B cell (primary cell): ENCODE measurements at places on chromosomes 16 and 17.

DNA sequence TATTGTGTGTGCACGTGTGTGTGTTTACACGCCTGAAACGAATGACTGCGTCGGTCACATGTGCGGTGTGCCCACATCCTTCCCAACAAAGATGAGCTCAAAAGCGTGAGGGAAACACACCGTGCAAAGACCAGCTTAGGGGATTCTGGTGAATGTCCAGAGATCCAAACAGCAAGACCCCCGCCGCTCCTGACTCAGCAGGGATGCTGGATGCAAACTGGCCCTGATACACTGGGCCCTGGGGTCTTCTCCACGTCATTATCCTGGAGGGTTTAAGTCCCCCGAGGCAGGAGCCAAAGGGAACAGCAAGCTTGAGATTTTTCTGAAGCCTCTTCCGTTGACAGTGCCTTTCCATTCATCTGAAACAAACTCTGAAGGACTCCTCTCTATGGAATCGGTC lies 59.2 kb downstream of the TBC1D16 start:
- no peak for DNase-seq

DNA sequence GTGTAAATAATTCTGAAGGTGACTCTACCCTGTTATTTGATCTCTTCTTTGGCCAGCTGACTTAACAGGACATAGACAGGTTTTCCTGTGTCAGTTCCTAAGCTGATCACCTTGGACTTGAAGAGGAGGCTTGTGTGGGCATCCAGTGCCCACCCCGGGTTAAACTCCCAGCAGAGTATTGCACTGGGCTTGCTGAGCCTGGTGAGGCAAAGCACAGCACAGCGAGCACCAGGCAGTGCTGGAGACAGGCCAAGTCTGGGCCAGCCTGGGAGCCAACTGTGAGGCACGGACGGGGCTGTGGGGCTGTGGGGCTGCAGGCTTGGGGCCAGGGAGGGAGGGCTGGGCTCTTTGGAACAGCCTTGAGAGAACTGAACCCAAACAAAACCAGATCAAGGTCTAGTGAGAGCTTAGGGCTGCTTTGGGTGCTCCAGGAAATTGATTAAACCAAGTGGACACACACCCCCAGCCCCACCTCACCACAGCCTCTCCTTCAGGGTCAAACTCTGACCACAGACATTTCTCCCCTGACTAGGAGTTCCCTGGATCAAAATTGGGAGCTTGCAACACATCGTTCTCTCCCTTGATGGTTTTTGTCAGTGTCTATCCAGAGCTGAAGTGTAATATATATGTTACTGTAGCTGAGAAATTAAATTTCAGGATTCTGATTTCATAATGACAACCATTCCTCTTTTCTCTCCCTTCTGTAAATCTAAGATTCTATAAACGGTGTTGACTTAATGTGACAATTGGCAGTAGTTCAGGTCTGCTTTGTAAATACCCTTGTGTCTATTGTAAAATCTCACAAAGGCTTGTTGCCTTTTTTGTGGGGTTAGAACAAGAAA lies 5.1 kb downstream of the STH start:
- DNase-seq, result no peak

DNA sequence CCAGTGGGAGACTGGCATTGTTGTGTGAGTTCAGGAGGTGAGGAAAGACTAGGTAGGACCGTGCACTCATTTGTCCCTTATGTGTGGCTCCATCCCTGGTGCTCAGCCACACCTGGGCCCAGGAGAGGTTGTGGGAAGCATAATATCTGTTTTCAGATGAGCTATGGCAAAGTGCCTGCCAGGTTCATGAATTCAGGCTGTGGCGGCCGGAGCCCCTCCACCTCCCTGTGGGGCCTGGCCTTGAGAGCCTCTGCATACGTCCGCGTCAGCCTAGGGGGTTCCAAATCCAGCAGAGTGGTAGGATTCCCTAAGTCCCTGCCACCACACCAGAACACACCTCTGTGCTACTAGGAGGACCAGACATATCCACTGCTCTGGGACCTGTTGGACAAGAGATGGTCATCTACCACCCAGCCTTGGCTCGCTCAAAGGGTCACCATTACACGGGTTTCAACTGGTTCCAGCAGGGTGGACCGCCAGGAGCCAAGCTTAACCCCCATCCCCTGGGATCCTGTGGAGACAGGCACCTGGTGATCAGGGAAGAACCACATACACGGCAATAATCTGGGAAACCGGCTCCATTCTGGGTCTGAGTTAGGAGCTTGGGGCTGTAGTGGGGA lies 2.0 kb downstream of the B3GNT9 start:
- no peak for DNase-seq

DNA sequence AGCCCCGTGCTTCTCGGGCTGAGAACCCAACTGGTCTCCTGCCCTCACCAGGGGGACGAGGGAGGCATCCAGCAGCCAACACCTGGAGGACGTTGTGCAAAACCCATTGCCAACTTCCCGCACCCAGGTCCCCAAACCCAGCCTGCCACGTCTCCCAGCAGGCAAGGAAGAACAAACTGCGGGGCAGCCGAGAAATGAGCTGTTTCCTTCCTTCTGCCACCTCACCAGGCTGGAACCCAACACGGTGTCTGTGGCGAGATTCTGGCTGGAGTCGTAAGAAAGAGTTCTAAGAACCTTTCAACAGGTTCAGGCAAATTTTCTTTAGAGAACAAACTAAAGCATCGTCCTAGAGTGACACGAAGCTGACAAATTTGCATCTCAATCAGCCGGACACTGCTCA lies 3.6 kb downstream of the SLC43A2 start:
- DNase-seq, result no peak

DNA sequence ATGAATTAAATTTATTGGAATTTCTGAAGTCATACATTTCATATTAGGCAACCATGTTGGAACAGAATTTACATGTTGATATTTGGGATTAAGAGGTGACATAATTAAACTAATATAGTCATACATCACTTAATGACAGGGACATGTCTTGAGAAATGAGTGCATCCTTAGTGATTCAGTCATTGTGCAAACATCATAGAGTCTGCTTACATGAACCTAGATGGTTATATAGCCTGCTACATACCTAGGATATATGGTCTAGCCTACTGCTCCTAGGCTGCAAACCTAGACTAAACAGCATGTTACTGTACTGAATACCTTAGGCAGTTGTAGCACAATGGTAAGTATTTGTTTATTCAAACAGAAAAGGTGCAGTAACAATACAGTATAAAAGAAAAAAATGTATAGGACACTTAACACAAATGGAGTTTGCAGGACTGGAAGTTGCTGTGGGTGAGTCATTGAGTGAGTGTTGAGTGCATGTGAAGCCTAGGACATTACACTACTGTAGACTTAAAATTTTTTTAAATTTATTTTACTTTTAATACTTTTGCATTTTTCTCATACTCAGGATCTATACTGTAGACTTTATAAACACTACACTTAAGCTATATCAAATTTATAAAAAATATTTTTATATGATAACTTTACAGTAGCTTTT lies 85.6 kb downstream of the OMG start:
- DNase-seq, result no peak

GRCh38 chr16:57235128-57236021 lies 9.7 kb upstream of the ARL2BP start:
- peak; percentile 70 for DNase-seq

DNA sequence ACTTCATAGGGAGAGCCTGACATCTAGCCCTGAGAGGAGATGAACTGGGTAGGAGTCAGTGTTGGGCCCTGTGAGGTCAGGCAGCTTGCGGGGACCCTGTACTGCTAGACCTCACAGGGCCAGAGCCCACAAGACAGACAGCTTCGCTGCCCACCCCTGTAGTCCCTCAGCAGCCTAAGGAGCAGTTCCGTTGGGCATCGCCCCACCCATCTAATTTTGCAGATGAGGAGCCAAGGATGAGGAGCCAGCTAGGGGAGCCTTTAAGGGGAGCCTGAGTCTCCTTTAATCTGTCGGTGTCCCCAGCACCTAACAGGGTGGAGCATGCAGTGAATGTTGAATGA lies 755 bp upstream of the TUFM start:
- no peak for DNase-seq

GRCh38 chr17:15392326-15392741 lies 50.9 kb upstream of the TEKT3 start:
- DNase-seq, result no peak

GRCh38 chr17:67833946-67834631 lies 8.8 kb downstream of the BPTF start:
- DNase-seq, result no peak

GRCh38 chr17:61848896-61849295 lies 14.4 kb downstream of the BRIP1 start:
- DNase-seq, result no peak

DNA sequence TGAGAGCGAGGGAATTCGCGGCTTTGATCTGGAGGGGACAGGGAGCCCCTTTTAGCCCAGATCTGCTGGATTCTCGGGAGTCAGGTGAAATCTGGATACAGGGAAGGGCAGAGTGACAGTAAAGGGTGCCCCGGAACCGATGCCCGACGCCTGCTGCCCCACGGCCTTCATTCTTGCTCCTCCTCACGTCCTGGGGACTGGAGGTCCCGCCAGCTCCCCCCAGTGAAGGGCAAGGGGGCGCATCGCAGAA lies 596 bp downstream of the OR1F1 start:
- no peak for DNase-seq

DNA sequence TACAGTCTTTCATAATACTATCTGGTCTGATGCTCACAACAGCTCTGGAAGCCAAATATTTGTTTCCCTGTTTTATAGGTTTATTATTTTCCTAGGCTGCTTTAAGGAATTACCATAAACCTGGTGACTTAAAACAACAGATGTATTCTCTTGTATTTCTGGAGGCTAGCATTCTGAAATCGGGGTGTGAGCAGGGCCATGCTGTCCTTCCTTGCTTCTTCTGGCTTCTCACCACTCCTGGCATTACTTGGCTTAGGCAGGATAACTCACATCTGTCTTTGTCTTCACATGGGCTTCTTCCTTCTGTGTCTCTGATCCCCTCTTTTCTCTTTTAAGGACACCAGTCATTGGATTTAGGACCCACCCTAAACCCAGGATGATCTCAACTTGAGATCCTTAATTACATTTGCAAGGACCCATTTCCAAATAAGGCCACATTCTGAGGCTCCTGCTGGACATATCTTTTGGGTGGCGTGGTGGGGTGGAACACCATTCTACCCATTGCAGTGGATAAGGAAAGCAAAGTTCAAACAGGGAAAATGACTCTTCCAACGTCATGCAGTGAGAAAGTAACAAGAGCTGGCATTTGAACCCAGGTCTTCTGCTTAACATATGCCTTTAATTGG lies 39.2 kb upstream of the TBX2 start:
- DNase-seq, result no peak

DNA sequence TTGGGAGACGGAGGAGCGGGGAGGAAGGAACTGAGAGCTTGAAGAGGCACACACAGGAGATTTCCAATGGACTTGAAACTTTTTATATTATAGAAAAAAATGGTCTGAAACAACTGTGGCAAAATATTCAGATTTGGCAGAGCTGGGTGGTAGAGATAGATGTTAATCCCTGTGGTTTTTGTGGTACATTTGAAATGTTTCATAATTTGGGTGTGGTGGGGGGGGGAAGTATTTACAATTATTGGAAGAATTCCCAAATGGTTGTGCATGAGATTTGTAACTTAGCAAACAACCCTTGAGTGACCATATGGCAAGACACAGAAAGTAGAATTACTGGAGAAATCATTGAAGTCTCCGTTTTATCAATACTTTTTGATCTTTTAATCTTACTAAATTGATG lies 588.8 kb upstream of the PSMD7 start:
- DNase-seq, result no peak

- no peak for DNase-seq
Observed at GRCh38 chr16:48596326-48596725, 13.7 kb downstream of the N4BP1 start.

DNA sequence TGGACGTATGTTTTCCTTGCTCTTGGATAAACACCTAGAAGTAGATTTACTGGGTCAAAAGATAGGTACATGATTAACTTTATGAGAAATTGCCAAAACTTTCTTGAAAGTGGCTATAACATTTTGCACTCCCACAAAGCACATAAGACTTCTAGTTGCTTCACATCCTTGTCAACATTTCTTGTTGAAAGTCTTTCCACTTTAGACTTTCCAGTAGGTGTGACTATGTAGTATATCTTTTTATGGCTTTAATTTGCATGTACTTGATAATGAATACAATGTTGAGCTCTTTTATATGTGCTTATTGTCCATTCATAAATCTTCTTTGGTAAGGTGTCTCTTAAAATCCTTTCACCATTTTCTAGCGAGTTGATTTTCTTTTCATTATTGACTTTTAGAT lies 241.2 kb upstream of the RPL38 start:
- no peak for DNase-seq

DNA sequence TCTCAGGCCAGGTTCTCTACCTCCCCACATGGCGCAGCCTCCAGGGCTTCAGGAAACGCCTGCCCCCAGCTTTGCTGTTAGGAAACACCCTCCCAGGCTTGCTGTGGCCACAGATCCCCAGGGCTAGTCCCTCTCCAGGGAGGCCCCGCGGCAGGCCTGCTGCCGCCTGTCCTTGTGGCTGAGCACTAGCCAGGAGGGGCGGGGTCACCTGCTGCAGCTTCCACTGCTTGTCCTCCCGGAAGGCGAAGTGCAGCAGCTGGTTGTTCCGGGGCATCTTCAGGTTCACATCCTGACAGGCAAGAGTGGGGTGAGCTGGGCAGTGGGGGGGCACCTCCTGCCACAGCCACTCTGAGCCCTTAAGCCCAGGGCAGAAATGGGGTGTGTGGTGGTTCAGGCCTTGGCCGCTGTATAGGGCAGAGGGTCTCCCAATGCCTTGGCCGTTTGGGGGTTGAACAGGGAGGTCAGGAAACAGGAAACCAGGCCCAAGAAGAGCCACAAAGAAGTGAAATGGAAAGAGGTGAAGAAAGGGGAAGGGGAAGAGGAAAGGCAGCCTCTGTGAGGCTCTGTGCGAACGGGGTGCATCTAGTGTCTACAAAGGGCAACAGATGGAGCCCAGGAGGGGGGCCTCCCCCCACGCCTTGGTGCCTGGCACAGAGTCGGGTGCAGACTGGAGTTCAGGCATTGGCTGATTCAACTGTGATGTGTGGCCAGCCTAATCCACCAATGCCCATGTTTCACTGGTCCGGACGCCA lies 2.0 kb downstream of the ROGDI start:
- DNase-seq, result peak; percentile 46

DNA sequence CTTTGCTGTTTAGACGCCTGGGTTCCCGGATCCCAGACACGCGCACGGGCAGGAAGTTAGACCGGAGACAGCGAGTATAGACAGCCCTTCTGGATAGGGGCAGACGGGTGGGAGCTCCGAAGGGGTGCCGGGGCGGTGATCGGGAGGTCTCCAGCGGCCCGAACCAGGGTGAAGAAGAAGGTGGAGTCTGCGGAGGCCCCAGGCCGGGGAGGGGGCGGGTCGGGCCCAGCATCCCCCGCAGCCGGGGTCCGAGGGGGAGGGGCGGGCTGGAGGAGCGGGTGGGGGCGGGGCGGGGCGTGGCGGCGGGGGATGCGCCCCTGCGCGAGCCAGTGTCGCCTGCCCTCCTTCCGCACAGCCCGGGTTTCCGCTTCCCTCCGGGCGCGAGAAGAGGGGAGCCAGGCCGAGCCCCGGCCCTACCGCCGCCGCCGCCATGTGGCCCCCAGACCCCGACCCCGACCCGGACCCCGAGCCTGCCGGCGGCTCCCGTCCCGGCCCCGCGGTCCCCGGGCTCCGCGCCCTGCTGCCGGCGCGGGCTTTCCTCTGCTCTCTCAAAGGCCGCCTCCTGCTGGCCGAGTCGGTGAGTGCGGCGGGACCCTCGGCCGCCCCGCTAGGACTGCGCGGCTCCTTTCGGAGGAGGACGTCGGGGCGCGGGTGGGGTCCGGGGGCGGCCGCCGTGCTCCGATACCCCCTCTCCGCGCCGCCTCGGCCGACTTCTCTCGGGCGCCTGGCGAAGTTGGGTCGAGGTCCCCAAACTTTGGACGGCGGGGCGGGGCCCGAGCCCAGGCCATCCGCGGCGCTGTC lies at the start of gene CMTM3:
TSS of gene CMTM3 (plus strand) at position 329 of the 801 bp plus-strand sequence. CDS start at position 431, 102 bp downstream.
- peak; percentile 79 for DNase-seq
